ENCODE measurements at places on chromosomes 2 and 18.

- DNase-seq = peak; percentile 90
Measured at GRCh38 chr2:42964439-42965083, 172.2 kb upstream of the HAAO start.

GRCh38 chr2:625415-626333 is 51.5 kb downstream of the TMEM18 start:
- DNase-seq = no peak

DNA sequence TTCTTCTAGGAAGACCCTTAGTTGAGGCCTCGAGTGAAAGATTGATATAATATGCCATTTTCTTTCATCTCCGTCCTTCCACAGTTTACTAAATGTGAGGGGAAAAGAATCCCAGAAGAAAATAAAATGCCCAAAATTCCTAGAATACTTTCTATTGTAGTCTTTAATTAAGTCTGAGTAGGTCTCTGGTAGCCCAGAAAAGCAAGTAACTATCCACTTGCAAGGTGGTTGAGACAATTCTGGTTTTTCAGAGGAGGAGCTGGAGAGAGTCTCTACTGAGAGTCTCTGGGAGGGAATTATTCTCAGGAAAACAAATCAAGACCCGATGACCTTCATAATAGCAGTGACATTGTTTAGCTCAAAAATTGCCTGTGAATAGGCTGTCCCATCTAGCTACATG is 63.9 kb upstream of the TTC39C start:
- DNase-seq = no peak

DNA sequence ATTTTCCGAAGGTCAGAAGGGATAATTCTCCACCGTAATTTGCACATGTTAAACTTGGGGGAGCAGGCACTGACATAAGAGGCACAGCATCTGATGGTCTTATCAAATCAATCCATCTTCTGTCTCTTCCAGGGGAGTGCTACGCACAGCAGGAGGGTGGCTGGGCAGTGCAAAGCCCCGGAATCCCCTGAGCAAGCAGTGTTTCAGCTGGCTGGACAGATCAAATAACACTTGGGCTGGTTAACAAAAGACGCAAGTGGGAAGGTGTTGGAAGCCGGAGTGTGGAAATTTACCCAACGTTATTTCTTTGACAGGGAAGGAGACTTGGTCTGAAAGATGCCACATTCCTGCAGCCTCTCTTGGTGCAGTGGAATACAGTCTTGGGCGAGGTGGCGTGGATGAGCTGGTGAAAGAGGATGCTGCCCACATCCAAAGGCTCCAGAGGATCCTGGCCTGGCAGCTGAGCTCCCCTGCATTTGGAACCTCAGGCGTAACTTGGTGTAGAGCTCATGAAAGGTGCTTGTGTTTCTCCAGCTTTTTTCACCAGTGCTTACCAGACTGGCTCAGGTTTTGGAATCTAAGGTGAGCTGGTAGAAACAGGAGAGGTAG is 103.0 kb downstream of the MAPK4 start:
- no peak for DNase-seq

DNA sequence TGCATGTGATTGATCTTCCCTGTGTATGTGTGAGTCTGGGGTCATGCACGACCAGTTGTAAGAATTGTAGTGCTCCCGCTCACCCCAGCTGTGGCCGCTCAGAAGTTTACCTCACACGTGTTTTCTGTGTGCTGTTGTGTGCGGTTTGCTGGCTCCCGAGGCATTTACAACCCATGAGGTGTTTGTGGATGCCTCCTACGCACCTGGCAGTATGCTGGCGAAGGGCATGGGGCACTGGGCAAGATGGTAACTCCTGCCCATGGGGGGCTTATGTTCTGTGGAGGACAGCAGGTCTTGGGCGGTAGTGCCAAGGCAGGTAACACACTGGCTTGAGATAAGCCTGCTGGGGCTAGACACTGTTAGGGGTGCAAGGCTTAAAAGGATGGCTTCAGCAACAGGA is 102.6 kb upstream of the HS6ST1 start:
- DNase-seq = no peak

DNA sequence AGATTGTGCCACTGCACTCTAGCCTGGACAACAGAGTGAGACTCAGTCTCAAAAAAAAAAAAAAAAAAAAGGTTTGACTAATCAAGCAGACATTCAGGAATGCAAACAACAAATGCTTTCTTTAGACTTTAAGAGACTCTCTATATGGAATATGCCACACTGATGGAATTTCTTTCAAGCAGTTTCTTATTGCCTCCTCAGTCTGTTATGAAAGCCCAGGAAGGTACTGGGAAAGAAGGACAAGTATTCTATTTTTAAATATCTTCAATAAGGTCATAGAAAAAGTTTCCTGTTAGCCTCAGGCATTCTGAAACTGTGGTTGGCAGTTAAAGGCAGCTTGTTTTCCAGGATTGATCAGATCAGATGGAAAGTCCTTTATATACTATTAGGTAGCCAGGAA is 241.6 kb downstream of the PIK3C3 start:
- DNase-seq = peak; percentile 9

DNA sequence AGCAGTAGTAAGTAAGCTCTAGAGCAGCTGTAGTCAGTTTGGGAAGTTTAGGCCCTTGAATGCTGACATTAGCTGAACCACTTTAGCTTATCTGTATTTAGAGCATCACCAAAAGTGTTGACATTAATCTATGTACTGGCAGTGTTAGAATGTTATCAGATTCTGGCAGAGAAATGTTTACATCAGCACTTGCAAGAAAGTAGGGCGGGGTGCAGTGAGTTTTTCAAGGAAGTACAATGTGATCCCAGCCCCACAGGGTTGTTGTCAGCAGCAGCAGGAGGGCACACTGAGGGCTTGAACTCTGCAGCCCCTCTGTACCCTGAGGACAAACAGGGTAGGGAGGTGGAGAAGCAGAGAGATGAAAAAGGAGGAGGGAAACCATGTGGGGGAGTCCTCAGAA is 35.5 kb upstream of the RMP24 start:
- DNase-seq = no peak

Measured in MCF 10A (cell line).